ENCODE measurements at places on chromosomes 5 and 9.

DNA sequence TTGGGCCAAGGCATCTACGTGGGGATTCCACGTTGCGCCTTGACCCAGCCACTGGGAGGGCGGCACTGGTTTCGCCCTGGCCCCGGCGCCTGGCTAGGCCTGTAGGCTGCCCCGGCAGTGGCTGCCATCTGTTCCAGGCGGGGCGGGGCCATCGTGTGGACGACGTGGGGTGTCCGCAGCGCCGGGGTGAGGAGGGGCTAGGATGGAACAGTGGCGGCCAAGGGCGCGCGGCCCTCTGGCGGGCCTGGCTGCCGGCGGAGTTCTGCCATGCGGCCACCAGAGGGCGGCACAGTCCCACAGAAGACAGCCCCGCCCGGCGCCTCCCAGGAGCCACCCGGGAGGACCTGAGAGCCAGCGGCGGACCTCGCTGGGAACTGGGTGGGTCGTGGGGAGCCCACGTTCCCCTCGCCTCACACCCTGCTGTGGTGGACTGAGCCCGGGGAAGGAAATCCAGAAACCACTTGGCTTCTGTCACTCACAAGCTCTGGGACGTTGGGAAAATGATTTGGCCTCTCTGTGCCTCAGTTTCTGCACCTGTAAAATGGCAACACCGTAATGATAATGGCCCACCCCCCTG is 22.6 kb upstream of the RAPGEF1 start:
- peak; percentile 79 for DNase-seq

DNA sequence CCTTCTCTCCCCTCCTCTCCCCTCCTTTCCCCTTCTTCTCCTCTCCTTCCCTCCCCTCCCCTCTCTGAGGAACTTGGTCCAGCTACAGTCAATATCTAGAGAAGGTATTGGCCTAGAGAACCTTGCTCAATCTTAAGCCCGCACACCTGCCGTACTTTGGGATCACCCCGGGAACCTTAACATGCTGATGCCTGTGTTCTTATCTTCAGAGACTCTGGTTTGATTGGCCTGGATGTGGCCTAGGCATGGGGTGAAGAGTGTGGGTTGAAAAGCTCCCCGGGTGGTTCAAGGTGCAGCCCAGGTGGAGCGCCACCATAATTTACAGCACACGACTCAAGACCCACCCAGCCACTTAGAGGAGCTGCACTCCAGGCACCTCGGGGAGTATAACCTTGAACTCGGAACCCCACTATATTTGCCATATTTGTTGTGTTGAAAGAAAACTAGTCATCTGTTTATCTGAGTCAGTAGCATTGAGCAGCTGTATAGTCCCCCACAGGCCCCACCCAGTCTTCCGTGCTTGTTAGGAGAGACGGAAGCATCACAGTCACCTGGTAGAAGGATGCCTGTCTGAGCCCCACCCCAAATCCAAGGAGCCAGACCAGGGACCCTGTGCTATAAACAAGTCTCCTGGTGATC is 14.4 kb upstream of the PHF19 start:
- peak; percentile 69 for DNase-seq

GRCh38 chr5:122494109-122494508 is 182.1 kb downstream of the SNCAIP start:
- DNase-seq: no peak

GRCh38 chr5:106135473-106135872 is 1535.3 kb downstream of the EFNA5 start:
- DNase-seq: no peak

DNA sequence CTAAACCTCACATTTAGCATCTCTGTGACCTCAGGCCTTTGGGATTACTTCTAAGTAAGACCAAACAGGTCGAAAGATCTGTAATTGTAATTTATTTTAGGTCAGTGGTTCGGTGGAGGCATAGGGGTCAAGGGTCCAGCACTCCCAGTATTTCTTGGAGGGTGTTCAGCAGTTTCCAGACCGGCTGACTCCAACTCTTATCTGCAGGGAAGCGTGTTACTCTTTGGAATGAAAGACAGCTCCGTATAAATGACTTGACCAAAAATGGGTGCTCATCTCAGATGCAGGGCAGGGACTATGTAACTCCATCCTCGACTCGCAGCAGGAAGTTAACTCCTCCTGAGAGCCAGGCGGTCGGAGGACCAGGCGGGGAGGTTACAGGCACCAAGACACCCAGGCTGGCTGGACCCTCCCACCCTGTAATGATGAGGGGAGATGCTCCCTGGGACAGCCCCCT is 620 bp upstream of the VPS13A start:
- DNase-seq: no peak

DNA sequence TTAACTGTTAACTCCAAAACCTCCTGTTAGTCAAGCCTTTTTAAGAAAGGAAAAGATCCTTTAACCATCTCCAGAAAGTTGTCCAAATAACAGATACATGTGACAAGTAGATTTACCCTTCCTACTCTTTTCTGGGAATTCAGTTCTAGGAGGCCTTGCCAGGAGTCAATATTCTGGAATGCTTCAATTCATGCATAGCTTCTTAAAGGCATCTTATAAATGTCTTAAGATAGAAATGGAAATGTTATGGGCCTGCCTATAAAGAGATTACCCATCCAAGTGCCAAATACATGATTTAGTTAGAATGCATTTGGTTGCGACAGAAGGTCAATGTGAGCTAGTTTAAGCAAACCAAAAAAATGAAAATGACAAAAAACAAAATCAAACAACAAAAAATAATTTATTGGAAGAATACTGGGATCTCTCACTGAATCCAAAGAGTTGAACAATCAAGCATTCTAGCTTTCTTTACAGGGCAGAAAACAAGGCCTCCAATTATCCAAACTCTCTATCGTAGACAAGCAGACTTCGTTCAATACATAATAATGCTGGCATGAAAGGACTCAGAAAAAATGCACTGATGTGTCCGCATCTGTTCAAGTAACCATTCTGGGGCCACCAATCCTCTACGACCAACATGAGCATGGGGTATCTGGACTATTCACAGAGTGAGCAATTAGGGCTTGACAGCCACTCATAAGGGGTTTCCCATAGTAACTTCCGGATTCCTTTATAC is 188.6 kb downstream of the CTNND2 start:
- no peak for DNase-seq

DNA sequence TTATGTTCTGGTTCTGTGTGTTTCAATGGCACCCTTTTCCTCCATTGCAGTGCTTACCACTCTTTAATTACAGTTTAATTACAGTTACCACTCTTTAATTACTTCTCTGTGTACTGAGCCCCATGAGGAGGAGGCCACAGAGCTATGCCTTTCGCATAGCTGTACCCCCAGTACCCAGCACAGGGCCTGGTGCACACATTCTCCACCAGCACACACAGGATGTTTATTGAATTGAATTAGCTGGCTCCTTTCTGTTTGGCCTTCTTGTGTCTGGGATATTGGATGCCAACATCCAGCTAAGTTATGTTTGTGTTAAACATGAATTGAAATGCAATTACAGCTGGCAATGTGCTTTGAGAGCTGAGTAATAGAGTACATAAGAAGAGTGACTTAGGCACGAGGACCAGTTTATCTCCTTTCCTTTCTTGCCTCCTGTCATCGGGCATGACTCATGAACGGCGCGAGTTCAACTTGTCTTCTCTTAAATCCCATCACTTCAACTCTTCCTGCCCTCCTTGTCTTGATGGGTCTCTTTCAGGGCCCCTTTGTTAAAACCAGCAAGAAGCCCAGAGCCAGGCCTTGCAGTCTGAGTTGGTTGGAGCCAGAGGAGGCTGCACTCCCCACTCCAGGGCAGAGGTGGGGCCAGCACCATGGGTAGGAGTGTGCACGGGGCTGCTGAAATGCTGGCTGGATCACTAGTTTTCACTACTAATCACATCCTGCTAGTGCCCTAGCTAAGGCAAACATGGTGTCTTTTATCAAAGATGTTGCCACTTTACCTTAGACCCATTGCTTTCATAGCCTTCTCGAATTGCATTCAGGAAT is 37.4 kb downstream of the MVB12B start:
- DNase-seq: no peak

- no peak for DNase-seq
Measured at GRCh38 chr5:114660791-114661190, 298.9 kb downstream of the KCNN2 start.

DNA sequence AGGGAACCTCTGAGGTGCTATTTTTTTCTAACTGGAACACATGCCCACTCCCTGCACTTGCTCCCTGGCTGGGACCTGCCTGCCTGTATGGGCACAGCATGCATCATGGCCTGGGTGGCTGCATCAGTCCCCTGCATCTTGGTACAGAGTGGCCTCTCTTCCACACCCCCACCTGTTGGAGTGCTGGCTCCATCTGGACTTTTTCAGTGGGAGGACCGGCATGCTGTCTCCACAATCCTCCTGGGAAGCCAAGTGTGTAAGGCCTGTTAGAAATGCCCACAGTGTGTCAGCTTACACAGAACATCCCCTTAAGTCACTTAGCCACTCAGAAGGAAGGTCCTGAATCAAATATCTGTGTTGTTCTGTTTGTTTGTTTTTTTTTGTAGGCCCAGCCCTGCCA is 102.9 kb downstream of the MARCHF3 start:
- no peak for DNase-seq

DNA sequence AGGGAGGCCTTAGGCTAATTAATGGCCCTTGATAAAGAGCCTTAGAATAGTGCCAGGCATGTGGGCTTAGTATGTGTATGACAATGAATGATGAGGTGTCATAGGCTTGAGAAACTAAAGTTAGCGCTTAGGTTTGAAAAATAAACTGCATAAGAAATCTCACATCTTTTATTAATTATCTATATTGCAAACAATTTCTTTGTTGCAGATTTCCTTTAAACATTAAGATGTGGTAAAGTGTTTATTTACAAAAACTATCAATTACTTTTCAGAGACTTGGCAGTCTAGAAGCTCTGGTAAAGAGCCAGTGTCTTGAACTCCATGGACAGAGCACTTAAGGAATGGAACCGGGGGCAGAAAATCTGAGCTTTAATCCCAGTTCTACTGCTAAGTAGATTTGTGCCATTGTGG is 23.1 kb downstream of the MAP1B start:
- no peak for DNase-seq

- no peak for DNase-seq
Measured at GRCh38 chr5:162174358-162174974, 106.9 kb downstream of the GABRG2 start.

DNA sequence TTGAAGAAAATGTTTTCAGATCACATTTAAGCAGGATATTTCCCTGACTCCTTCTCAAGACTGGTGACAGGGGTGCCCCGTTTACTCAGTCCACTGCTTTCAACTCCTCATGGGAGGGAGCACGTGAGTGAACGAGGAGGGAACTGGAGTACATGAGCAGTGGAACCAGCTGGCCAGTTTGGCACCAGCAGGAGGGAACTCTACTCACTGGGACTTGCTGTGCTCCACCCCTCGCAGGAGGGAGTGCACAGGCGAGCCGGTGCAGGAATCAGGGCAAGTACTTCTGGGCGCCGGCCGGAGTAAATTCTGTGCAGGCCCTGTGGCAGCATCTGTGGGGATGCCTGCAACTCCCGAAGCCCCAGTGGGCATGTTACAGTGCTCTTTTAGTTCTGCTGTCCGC is 1941.1 kb upstream of the C9orf72 start:
- no peak for DNase-seq

DNA sequence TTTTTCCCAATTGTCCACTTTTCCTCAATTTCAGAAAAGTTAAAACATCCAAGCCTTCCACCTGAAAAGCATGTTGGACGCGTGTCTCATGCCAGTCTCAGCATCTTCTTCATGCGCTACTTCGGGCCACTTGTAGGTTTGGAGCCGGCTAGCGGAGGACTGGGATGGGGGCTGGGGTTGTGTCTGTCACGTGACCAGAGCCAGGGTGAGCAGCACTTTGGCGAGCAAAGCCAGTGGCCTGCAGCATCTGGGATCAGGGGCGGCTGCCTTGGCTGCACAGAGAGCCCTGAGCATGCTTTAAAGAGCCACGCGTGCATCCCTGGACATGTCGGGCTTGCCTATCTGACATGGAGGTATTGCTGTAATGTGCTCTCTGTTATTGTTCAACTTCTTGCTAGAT is 41.2 kb downstream of the SLC6A3 start:
- no peak for DNase-seq

- DNase-seq: no peak
Measured at GRCh38 chr5:69498384-69498783, 5.8 kb downstream of the OCLN start.

- DNase-seq: peak; percentile 18
Measured at GRCh38 chr5:112965733-112966306, 10.8 kb upstream of the DCP2 start.

GRCh38 chr5:2047341-2047927 is 164.7 kb upstream of the IRX4 start:
- DNase-seq: no peak

DNA sequence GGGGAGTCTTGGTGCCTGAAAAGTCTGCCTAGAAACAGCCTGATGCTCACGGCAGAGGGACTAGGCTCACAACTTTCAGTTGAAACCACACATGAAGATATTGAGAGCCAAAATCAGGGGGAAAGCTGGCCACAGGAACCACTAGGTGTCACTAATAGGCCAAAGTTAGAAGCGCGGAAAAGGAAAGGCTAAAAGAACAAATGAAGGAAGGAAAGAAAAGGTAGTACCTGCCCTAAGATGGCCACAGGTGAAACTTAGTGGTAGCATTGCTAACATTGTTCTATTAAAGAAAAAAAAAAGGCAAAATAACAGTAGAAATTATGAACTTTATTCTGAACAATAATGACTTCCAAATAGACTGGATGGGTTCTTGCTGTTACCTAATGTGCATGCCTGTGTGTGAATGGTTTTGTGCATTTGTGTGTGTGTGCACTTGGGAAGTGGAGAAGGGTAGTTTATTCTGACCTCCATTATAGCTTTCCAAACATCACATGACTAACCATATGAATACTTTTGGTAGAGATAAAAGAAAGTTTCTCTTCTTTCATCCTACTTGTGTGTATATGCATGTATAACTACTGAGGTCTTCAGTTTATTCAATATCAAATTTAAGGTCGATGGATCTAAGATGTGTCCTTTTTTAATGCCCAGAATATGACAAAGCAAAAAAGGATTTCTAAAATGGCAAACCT is 2.1 kb upstream of the RFESD start:
- peak; percentile 56 for DNase-seq

- no peak for DNase-seq
Measured at GRCh38 chr9:37914154-37914551, 10.2 kb upstream of the SLC25A51 start.

GRCh38 chr9:85118990-85119755 is 449.6 kb downstream of the NTRK2 start:
- DNase-seq: no peak

All from stimulated activated CD4-positive, alpha-beta T cell treated with anti-CD3 and anti-CD28 coated beads, Interleukin-4, amount 100 ng/mL, for 24 hours (primary cell).